ENCODE measurements at places on chromosomes 5 and 9. TPM values are rescaled to one million over a fixed set of nuclear protein-coding genes. Genes with fewer than 3 reads are reported as not detected.

CDH9 gene
- total RNA-seq, result not detected

KCNN2 gene
- total RNA-seq, result not detected

TAF7 gene
- 57.9 TPM for total RNA-seq

SLC6A7 gene
- total RNA-seq, result not detected

PLAC8L1 gene
- 0.40 TPM for total RNA-seq

NPR2 gene
- 5.5 TPM for total RNA-seq

TMC1 gene
- not detected for total RNA-seq

SPRY4 gene
- total RNA-seq, result 0.31 TPM

PCDHB2 gene
- total RNA-seq, result not detected

ST8SIA4 gene
- 16.2 TPM for total RNA-seq

ARHGEF28 gene
- not detected for total RNA-seq

OR1Q1 gene
- total RNA-seq, result not detected

PTTG1 gene
- total RNA-seq, result 254 TPM

SEMA6A gene
- total RNA-seq, result 0.14 TPM

RASEF gene
- total RNA-seq, result not detected

TEK gene
- total RNA-seq, result not detected

C5orf34 gene
- total RNA-seq, result 16.3 TPM

TNFSF15 gene
- total RNA-seq, result 0.62 TPM

TICAM2 gene
- 0.72 TPM for total RNA-seq

ANKDD1B gene
- total RNA-seq, result not detected

TNFSF8 gene
- 26.4 TPM for total RNA-seq

NSA2 gene
- 121 TPM for total RNA-seq

BHMT gene
- total RNA-seq, result not detected

MAMDC2 gene
- not detected for total RNA-seq

FGF18 gene
- 0.17 TPM for total RNA-seq

SLC25A48 gene
- not detected for total RNA-seq

IFNA2 gene
- not detected for total RNA-seq

C5orf47 gene
- total RNA-seq, result not detected

ALDH1A1 gene
- not detected for total RNA-seq

PLPPR1 gene
- not detected for total RNA-seq

ADAMTS19 gene
- total RNA-seq, result not detected
